ENCODE measurements at places on chromosomes 3 and 15. TPM values are rescaled to one million over a fixed set of nuclear protein-coding genes. Genes with fewer than 3 reads are reported as not detected.

DNA sequence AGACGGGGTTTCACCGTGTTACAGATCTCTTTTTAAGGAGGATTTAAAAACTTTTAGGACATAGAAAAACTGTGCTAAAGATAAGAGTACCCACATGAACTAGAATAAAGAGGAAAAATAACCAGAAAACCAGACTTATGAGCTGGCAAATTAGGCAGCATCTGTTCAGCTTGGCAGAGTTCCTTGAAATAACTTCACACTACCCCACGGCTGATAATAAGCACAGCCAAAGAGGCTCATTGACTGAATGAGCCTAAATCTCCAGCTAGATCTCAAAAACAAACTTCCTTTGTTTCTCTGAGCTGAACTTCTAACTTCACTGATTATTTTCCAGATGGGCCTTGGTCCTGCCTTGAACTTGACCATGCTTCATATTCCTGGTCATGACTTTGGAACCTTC, 26.7 kb upstream of the PIK3R4 start:
- DNase-seq: peak; percentile 54

- no peak for DNase-seq
Observed at GRCh38 chr15:74529921-74530320, 11.1 kb upstream of the ARID3B start.

The ZDHHC23 gene
- 1.3 TPM for total RNA-seq

- no peak for DNase-seq
Observed at GRCh38 chr3:138944929-138945708, 1.8 kb downstream of the FOXL2 start.

DNA sequence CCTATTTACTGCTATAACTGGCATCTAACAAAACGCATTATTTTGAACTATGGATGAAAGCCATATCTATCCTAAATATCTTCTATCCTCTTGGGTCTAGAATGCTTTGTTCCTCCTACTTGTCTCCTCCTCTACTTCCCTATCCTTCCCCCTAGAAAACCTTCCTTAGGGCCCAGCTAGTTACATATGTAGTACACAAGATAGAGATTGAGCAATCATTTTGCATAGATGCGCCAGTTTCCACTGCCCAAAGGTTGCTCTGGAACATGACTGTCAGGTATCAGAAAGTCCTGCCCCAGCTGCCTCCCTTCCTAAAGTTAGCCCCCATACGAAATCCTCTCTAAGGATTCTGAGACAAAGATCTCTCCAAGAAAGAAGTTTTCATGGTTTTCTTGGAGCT, 55.1 kb downstream of the GPR160 start:
- DNase-seq: no peak

DNA sequence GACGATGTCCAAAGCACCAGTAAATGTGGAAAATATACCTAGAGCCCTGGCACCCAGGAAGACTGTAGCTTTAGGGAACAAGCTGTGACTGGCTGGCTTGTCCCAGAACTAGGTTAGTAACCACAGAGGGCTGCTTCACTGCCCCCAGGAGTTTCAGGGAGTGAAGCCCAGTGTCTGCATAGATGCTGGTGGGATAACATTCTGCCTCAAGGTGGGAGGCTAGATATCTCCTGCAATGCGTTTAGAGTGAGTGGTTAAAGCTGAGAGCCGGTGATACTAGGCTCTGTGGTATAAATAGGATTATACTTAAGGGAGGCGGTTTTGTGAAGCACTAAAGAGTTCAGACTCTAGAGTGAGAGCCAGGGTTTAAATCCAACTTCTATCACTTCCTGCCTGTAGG, 11.7 kb upstream of the CP start:
- DNase-seq: no peak

Measured in RPMI7951 (cell line).